GM18507 (cell line): ENCODE measurements at places on chromosomes 2 and 18.

DNA sequence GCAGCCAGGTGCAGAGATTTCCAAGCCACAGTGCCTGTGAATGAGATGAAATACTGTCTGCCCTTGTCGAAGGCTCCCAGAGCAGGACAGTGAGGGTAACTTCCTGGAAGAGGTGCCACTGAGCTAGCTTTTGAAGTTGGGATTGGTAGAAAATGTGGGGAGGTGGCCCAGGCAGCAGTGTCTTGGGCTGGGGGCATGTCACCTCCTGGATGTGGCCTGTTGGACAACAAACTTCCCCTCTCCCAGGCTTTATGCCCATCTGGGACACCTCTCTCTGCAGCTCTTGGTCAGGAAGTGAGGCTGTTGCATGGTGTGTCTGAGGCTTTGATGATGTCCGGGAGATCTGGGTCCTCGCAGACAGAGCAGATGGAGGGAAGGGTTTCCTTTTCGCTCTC is 151.4 kb downstream of the DYSF start:
- no peak for DNase-seq

- DNase-seq, result no peak
Measured at GRCh38 chr2:16727256-16727655, 61.6 kb upstream of the CYRIA start.

- no peak for DNase-seq
Measured at GRCh38 chr18:62690236-62690815, 25.0 kb upstream of the PHLPP1 start.

- DNase-seq, result no peak
Measured at GRCh38 chr18:63249771-63250170, 69.8 kb downstream of the BCL2 start.

DNA sequence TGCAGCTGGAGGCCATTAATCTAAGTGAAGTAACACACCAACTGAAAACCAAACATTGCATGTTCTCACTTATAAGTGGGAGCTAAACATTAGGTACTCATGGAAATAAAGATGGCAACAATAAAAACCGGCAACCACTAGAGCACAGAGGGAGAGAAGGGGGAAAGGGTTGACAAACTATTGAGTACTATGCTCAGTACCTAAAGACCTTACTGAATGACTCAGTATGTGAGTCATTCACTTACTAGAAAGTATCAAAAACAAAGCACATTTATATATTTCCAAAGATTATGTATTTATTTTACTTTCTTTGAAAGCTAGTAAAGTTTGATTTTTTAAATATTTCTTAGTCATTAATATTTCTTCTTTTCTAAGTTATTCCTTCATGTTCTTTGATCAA is 48.9 kb downstream of the ZNF385B start:
- no peak for DNase-seq

DNA sequence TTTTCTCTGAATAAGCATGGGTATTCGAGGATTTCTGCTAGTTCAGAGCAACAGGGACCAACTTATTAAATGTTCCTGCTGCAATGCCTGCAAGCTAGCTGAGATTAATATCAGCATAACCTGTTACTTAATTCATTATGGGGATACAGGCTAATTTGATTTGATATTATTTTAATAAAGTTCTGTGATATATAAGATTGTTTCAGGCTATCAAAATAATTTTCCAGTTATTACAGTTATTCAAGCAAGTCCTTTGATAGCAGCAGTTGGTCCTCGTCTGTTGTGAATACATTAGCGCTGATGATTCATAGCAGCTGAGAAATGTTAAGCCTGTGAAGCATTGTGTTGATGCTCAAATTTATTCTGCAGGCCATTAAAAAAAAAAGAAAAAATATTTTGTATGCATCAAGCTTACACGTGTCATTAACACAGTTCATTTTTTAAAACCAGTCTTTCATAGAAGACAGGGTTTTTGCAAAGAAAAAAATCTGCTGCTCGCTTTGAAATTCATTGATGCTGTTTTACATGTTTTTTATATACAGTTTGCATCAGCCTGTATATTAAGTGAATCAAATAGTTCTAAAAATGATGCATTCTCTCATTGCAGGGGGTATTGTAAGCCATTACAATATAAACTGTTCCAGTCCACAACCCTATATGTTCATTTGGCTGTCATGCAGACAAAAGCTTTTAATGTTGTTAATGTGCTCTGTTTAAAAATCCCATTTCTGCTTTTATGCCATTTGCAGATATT is 482.5 kb downstream of the BCL11A start:
- DNase-seq, result no peak
